ENCODE measurements at places on chromosomes 6 and 20. TPM values are rescaled to one million over a fixed set of nuclear protein-coding genes. Genes with fewer than 3 reads are reported as not detected.

The TFAP2C gene
- total RNA-seq = not detected

The DEFB124 gene
- not detected for total RNA-seq

The TRIM10 gene
- 2.1 TPM for total RNA-seq

The TBC1D22B gene
- total RNA-seq = 3.7 TPM

The LSM2 gene
- 45.9 TPM for total RNA-seq

The TXNDC5 gene
- 118 TPM for total RNA-seq

The TLDC2 gene
- under 0.01 TPM for total RNA-seq

The CST2 gene
- total RNA-seq = not detected

The KHDRBS2 gene
- under 0.01 TPM for total RNA-seq

The LPIN3 gene
- total RNA-seq = 0.52 TPM

Data from skeletal muscle tissue (tissue), 5 donors.